T-cell (primary cell): ENCODE measurements at places on chromosomes 16 and 17. TPM values are rescaled to one million over a fixed set of nuclear protein-coding genes. Genes with fewer than 3 reads are reported as not detected.

The SMIM5 gene
- total RNA-seq: 1.5 TPM

The CLEC18A gene
- 3.1 TPM for total RNA-seq

The ITGAX gene
- 3.9 TPM for total RNA-seq

The GH1 gene
- not detected for total RNA-seq

The GLTPD2 gene
- total RNA-seq: not detected

The TEKT1 gene
- not detected for total RNA-seq

The HOXB1 gene
- not detected for total RNA-seq

The HSF4 gene
- total RNA-seq: 31.4 TPM

The SPATA32 gene
- total RNA-seq: 0.55 TPM

The HASPIN gene
- total RNA-seq: 1.0 TPM

GRCh38 chr16:73050201-73051099, 2.5 kb upstream of the ZFHX3 start:
- H3K36me3 ChIP-seq: no peaks in the 10 kb centered on the region
- H3K27me3 ChIP-seq: peaks cover 3% of the 10 kb centered on the region
- no peak overlapping the region for H3K27ac ChIP-seq
- H3K4me3 ChIP-seq: no peak overlapping the region

DNA sequence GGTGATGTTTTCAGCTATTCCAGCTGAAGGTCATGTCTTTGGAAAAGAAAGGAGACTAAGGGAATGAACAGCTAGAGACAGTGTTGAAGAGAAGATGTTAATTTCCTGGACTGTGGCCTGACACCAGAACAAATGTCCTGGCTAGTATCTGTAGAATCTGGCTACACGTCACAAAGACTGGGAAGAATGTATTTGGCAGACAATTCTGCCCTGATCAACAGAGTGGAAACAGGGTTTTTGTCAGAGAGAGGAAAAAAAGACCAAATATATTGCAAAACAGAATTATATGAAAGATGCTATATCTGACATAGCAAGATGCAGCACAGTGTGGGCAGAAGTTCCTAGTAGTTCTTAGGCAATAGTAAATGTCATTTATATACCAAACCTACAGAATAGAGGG, 17.0 kb upstream of the ANKFN1 start:
- H3K4me3 ChIP-seq: no peak overlapping the region
- DNase-seq: no peak
- H3K27ac ChIP-seq: no peak overlapping the region
- H3K4me1 ChIP-seq: no peaks in the 10 kb centered on the region
- no peaks in the 10 kb centered on the region for H3K36me3 ChIP-seq

DNA sequence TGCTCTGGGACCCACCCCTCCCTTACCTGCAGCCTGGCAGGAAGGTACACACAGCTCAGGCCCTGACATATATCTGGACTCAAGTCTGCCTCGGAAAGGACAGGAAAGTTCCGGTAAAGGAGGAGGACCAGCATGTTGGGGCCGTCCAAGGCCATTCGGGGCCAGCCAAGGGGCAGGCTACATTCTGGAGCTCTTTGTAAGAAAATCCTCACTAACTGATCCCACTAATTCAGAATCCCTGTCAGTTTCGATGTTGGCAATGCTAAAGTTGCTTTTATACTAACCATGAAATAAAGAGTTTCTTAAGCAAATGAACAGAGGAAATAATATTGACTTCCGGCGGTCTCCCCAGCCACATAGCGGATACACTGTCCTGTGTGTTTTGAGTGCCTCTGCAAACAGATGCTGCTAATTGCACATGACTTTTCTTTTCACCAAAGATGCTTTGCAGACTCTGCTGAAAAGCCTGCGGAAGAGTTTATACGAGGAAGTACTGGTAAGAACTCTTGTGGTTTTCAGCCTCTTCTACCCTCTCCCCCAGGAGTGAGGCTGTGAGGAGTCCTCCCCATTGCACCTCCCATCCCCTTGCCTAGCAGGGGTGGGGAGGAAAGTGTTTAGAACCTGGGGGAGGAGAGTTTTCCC, 54.8 kb downstream of the PLXDC1 start:
- peaks cover 62% of the 10 kb centered on the region for H3K4me1 ChIP-seq
- peak; percentile 44 for DNase-seq
- peak overlapping the region; percentile 43 for H3K4me3 ChIP-seq
- H3K27ac ChIP-seq: peak overlapping the region; percentile 77
- no peaks in the 10 kb centered on the region for H3K27me3 ChIP-seq
- H3K36me3 ChIP-seq: no peaks in the 10 kb centered on the region

- H3K27ac ChIP-seq: no peak overlapping the region
- H3K27me3 ChIP-seq: no peaks in the 10 kb centered on the region
- H3K4me1 ChIP-seq: no peaks in the 10 kb centered on the region
- peaks cover 3% of the 10 kb centered on the region for H3K36me3 ChIP-seq
- no peak for DNase-seq
- H3K4me3 ChIP-seq: no peak overlapping the region
Observed at GRCh38 chr16:4097826-4098240, 18.4 kb downstream of the ADCY9 start.

DNA sequence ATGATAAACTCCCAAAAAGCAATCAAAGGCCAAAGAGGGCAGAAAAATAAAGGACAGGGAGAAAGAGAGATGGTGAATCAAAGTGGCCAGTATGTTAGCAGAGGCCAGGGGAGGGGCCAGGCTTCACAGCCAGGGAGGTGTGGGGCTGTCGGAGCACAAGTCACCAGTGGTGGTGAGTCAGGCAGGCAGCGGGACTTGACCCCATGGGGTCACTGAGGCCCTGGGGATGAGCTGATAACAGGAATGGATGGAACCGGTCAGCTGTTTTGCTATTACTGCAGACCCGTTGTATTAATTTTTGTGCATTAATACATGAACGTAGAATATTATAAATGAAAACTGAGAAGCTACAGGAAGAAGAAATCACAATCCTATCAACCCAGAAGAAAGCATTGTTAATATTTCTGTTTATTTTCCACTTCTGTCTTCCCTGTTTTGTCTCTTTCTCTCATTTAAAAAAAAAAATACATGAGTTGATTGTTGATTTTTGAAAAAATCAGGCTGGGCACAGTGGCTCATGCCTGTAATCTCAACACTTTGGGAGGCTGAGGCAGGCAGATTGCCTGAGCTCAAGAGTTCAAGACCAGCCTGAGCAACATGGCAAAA, 106.9 kb downstream of the SOCS1 start:
- peaks cover 3% of the 10 kb centered on the region for H3K36me3 ChIP-seq
- no peaks in the 10 kb centered on the region for H3K27me3 ChIP-seq
- no peak overlapping the region for H3K4me3 ChIP-seq
- no peaks in the 10 kb centered on the region for H3K4me1 ChIP-seq
- H3K27ac ChIP-seq: no peak overlapping the region
- no peak for DNase-seq

- peak overlapping the region; percentile 47 for H3K4me3 ChIP-seq
- H3K36me3 ChIP-seq: no peaks in the 10 kb centered on the region
- H3K27ac ChIP-seq: no peak overlapping the region
- DNase-seq: peak; percentile 70
- H3K27me3 ChIP-seq: peaks cover 6% of the 10 kb centered on the region
- peaks cover 16% of the 10 kb centered on the region for H3K4me1 ChIP-seq
Observed at GRCh38 chr17:36482611-36483504, 3.6 kb upstream of the ZNHIT3 start.

- DNase-seq: no peak
- no peak overlapping the region for H3K27ac ChIP-seq
- H3K36me3 ChIP-seq: peaks cover 23% of the 10 kb centered on the region
- peaks cover 13% of the 10 kb centered on the region for H3K4me1 ChIP-seq
Observed at GRCh38 chr17:75494326-75494877, 20.9 kb downstream of the CASKIN2 start.

DNA sequence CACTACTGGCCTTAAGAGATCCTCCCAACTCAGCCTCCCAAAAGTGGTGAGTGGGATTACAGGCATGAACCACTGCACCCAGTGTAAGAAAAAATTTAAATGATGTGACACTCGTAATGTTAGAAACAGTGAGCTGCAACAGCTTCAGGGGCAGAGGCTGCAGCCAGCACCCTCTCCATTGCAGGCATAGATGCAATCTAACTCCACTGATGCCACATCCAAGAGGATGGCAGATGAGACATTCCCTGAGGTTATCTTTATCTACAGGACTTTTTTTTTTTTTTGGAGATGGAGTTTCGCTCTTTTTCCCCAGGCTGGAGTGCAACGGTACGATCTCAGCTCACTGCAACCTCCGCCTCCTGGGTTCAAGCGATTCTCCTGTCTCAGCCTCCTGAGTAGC, 19.9 kb downstream of the ZCCHC14 start:
- no peaks in the 10 kb centered on the region for H3K27me3 ChIP-seq
- peaks cover 6% of the 10 kb centered on the region for H3K4me1 ChIP-seq
- no peak overlapping the region for H3K27ac ChIP-seq
- no peaks in the 10 kb centered on the region for H3K36me3 ChIP-seq

DNA sequence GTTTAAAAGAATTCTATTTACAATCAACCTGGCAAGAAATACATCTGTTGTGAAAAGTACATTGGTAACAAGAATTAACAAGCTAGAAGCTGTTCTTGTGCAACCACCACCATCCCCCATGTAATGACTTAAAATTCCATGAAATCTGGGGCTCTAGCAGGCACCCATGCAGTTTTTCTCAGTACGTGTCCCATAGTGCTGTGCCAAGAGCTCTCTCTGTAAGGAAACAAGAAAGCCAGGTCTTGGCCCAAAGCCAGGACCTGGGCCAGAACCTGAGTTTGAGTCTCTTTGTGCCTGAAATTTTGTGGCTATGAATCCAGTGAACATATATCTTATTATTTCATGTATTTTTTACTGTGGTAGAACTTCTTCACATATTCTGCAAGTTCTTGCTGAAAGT, 46.6 kb downstream of the NUP93 start:
- no peaks in the 10 kb centered on the region for H3K27me3 ChIP-seq
- H3K36me3 ChIP-seq: no peaks in the 10 kb centered on the region
- DNase-seq: no peak
- no peak overlapping the region for H3K4me3 ChIP-seq
- H3K4me1 ChIP-seq: peaks cover 2% of the 10 kb centered on the region

DNA sequence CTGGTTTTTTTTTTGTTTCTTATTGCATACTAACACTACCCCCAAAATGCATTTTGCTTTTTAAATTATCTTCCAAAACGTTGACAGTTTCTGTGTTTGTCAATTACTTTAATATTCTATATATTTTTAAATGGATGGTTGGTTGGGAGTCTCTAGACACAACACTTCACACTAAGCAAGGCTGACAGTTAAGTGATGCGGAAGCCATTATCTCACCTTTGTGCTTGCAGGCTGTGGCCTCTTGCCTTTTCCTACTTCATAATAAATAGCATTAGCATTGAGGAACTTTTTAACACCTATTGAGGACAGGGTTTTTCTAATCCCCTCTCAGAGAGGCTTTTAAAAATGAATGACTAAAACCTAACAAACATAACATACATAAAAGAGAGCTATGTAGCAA, 280.8 kb upstream of the TBX2 start:
- H3K27ac ChIP-seq: no peak overlapping the region
- H3K4me1 ChIP-seq: no peaks in the 10 kb centered on the region
- no peak overlapping the region for H3K4me3 ChIP-seq
- DNase-seq: no peak
- H3K36me3 ChIP-seq: no peaks in the 10 kb centered on the region
- H3K27me3 ChIP-seq: no peaks in the 10 kb centered on the region

GRCh38 chr16:87543436-87544191, 50.8 kb upstream of the ZCCHC14 start:
- H3K4me1 ChIP-seq: no peaks in the 10 kb centered on the region
- no peak for DNase-seq
- peaks cover 4% of the 10 kb centered on the region for H3K36me3 ChIP-seq
- H3K4me3 ChIP-seq: no peak overlapping the region
- H3K27me3 ChIP-seq: peaks cover 2% of the 10 kb centered on the region
- no peak overlapping the region for H3K27ac ChIP-seq

DNA sequence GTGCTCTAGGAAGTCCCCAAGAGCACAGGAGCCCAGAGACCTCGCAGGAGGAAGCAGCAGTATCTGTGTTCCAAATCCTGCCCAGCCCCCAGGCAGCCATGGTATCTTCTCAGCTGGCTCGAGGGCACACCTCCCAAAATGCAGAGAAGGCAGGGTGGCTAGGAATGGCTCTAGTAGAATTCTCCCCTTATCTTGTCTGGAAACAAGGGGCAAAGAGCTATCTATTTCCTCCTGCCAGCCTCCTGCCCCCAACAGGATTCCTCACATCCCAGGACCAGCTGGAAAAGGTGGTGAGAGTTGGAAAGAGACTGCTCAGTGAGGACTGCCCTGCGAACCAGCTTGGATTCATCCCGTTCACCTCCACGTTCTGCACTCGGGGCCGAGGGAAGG, 8.6 kb upstream of the TSPOAP1 start:
- no peaks in the 10 kb centered on the region for H3K36me3 ChIP-seq
- peaks cover 44% of the 10 kb centered on the region for H3K4me1 ChIP-seq
- no peaks in the 10 kb centered on the region for H3K27me3 ChIP-seq
- peak overlapping the region; percentile 97 for H3K27ac ChIP-seq
- peak; percentile 62 for DNase-seq

GRCh38 chr17:61551255-61551742, 39.7 kb downstream of the NACA2 start:
- no peak overlapping the region for H3K27ac ChIP-seq
- H3K4me1 ChIP-seq: no peaks in the 10 kb centered on the region
- no peak overlapping the region for H3K4me3 ChIP-seq
- DNase-seq: no peak
- H3K27me3 ChIP-seq: peaks cover 3% of the 10 kb centered on the region

DNA sequence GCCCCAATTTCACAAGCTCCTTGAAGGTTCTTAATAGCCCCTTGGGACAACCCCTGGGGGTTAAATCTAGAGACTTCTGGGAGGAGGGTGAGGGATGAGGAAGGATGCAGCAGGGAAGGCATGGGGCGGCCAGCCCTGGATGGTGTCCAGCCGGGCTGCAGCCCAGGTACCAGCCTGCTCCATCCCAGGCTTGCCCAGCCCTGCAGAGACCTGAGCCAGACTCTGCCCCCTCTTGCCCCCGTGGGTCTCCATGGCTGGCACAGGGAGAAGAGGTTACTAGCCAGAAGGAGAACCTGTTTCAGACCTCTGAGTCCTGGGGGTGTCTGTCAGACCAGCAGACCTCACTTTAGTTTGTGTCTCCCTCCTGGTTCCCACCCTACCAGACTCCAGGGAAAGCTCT, 8.5 kb downstream of the NHERF1 start:
- no peak for DNase-seq
- peaks cover 100% of the 10 kb centered on the region for H3K4me1 ChIP-seq
- no peak overlapping the region for H3K4me3 ChIP-seq
- no peaks in the 10 kb centered on the region for H3K27me3 ChIP-seq
- peaks cover 47% of the 10 kb centered on the region for H3K36me3 ChIP-seq

GRCh38 chr16:14649816-14650215, 17.1 kb downstream of the BFAR start:
- no peak overlapping the region for H3K4me3 ChIP-seq
- H3K4me1 ChIP-seq: no peaks in the 10 kb centered on the region
- H3K36me3 ChIP-seq: peaks cover 11% of the 10 kb centered on the region
- H3K27me3 ChIP-seq: no peaks in the 10 kb centered on the region
- DNase-seq: no peak

DNA sequence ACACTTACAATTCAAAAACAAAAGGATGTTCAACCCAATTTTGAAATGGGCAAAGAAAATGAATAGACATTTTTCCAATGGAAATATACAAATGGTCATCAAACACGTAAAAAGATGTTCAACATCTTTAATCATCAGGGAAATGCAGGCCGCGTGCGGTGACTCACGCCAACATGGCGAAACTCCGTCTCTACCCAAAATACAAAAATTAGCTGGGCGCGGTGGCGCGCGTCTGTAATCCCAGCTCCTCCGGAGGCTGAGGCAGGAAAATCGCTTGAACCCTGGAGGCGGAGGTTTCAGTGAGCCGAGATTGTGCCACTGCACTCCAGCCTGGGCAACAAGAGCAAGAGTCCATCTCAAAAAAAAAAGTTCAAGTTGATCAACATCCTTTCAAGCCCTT, 1.8 kb upstream of the CLUAP1 start:
- no peaks in the 10 kb centered on the region for H3K27me3 ChIP-seq
- H3K27ac ChIP-seq: no peak overlapping the region
- DNase-seq: no peak
- no peaks in the 10 kb centered on the region for H3K36me3 ChIP-seq
- peaks cover 44% of the 10 kb centered on the region for H3K4me1 ChIP-seq
